ENCODE measurements at places on chromosomes 13 and 19.

GRCh38 chr13:50762969-50763567, 80.4 kb downstream of the DLEU7 start:
- no peak for DNase-seq

GRCh38 chr19:50308991-50309390, 20.2 kb downstream of the KCNC3 start:
- DNase-seq = no peak

DNA sequence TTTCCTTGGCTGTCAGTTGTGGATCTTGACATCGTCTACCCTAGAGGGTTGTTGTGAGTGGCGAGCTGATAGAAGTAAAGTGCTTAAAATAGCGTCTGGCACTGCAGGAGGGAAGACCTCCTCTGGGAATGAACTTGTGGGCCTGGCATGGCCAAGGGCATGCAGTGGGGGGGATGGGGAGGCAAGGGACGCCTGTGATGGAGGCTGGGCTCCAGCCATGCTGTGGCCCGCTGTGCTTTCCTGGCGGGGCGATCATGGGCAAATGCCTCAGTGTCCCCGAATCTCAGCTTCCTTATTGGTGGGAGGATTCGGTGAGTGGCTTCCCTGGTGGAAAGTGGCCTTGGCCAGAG, 10.7 kb downstream of the CARM1 start:
- no peak for DNase-seq

GRCh38 chr19:55801416-55801815, 30.4 kb downstream of the NLRP11 start:
- DNase-seq = no peak

DNA sequence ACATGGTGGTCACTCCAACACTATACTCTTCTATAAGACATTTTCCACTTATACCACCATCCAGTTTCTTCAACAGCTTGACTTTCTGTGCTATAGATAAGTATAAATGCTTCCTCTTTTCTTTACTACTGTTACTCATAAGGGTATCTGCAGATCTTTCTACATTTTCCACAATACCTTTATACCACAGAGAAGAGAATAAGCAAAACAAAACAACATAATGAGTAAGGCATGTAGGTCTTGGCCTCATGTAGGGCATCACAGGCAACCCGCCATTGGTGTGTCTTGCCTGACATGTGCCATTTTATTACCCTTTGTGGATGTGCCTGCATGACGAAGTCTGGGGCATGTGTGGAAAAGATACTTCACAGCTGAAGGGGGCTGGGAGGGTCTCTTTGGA, 265.3 kb upstream of the STARD13 start:
- peak; percentile 27 for DNase-seq

DNA sequence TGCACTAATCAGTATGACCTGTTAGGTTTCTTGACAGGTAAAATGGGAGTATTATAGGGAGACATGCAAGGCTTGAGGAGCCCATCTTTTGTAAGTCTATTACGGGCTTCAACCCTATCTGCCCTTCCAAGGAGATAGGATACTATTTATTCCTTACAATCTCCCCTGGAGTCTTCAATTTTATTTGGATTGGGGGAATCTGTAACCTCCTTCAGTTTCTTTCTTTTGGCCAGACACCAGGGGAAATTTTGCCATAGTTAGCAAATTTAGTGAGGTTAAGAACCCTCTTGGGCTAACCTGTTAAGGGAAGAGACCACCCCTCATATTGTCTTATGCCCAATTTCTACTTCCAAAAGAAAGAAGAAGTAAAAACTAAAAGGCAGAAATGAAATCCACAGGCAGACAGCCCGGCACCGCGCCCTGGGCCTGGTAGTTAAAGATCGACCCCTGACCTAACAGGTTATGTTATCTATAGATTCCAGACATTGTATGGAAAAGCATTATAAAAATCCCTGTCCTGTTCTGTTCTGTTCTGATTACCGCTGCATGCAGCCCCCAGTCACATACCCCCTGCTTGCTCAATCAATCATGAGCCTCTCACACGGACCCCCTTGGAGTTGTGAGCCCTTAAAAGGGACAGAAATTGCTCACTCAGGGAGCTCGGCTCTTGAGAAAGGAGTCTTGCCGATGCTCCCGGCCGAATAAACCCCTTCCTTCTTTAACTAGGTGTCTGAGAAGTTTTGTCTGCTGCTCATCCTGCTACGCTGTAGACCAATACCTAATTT, 39.6 kb upstream of the CD177 start:
- DNase-seq = no peak

DNA sequence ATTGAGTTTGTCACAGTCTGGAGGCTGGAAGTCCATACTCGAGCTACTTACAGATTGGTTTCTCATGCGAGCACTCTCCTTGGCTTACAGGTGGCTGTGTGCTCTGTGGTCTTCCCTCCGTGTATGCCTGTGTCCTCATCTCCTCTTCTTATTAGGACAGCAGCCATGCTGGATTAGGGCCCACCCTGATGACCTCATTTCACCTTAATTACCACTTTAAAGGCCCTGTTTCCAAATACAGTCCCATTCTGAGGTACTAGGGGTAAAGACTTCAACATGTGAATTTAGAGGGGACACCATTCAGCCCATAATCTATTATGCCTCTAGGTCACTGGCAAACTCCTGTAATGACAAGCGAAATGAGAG, 40.6 kb downstream of the SHISA2 start:
- DNase-seq = no peak

GRCh38 chr13:109154966-109155761, 525.8 kb downstream of the MYO16 start:
- DNase-seq = no peak

- peak; percentile 92 for DNase-seq
Observed at GRCh38 chr19:49677901-49678674, 1.0 kb downstream of the PRMT1 start.
